Progenitor cell of endocrine pancreas (in vitro differentiated cells): ENCODE measurements at places on chromosomes 12 and 14. TPM values are rescaled to one million over a fixed set of nuclear protein-coding genes. Genes with fewer than 3 reads are reported as not detected.

The TNFAIP2 gene
- 17.8 and 19.6 TPM in 2 replicates for total RNA-seq

The TMEM229B gene
- total RNA-seq: 1.7 and 1.8 TPM in 2 replicates

The OAS2 gene
- total RNA-seq: not detected in 2 replicates

The CLEC6A gene
- not detected in 2 replicates for total RNA-seq

The HSPB8 gene
- 37.9 and 38.7 TPM in 2 replicates for total RNA-seq
